ENCODE measurements at places on chromosomes 3 and 15.

DNA sequence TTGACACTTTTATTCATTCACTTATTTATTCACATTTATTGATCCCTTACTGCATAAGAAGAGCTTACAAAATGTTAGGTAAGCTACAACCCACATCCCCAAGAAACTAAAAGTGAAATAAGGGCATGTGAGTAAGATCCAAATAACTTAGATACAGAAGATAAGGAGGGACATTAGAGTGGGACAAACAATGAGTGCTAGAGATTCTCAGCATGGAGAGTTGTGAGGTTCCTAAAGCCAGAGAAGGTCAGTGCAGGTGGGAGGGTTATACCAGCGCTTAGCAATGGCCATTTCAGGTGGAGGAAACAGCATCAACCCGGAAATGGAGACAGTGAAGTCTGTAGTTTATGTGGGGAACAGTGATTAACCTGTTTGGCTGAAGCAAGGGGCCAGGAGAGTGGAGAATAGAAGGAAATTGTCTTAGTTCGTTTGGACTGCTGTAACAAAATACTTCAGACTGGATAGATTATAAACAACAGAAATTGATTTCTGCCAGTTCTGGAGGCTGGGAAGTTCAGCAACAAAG is 25.5 kb upstream of the PCOLCE2 start:
- no peak for DNase-seq

GRCh38 chr3:34203386-34203785 is 405.0 kb downstream of the PDCD6IP start:
- no peak for DNase-seq

DNA sequence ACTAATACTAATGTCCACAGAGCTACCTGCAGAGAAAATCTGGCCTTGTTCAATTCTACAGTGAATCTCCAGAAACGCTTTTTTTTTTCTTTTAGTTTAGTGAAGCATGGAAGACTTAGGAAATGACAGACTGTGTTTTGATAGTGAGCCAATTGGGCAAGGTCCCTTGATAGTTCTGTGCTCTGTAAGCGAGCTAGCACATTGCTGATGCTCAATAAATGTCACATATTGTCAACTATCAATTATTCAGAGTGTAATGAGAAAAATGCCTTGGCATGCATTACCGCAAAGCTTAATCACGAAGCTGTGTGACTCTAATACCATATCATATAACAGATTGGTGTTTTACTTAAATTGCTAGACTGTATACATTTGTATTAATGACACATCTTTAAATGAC is 5.2 kb upstream of the C3orf85 start:
- DNase-seq: no peak

DNA sequence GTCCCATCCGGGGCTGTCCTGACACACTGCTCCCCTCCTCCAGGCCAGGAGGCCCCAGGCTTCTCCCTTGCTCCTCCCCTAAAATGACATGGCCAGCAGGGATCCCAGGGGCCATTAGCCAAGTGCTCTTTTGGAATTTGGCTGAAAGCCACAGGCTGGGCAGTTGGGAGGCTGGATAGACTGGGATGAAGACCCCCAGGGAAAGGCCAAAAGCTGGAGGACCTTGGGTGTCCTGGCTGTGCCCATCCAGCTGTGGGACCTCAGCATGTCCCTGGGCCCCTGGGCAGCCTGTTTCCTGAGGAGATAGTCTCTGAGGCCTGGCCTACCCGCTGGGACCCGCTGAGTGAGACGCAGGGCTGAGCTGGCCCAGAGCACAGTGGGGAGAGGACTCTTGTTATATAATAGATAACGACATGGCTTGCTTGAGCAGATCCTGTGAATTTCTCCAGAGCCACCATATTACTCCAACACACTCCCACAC is 5.7 kb upstream of the PDE8A start:
- DNase-seq: no peak

Data from neural crest cell (in vitro differentiated cells).